Breast epithelium (tissue), 4 donors: ENCODE measurements at places on chromosomes 16 and 17. TPM values are rescaled to one million over a fixed set of nuclear protein-coding genes. Genes with fewer than 3 reads are reported as not detected.

GRCh38 chr17:44105483-44105882 lies 18.0 kb downstream of the HDAC5 start:
- DNase-seq, result no peak

- DNase-seq, result no peak
These were observed 30.3 kb downstream of the B4GALNT2 start for GRCh38 chr17:49162866-49163265.

ENPP7 gene
- not detected for total RNA-seq

DNA sequence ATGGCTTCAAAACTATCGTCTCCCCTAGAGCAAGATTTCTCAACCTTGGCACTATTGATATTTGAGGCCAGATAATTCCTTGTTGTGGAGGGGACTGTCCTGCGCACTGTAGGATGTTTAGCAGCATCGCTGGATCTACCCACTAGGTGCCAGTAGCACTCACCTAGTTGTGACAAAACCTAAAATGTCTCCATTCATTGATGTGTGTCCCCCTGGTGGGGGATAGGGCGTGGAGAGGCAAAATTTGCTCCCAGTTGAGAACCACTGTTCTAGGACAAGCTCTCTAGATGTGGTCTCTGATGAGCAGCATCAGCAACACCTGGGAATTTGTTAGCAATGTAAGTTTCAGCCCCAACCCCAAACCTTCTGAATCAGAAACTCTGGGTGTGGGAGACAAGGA lies 259.0 kb downstream of the XYLT1 start:
- DNase-seq, result no peak

HOXB2 gene
- total RNA-seq, result 19.6 TPM

- DNase-seq, result no peak
These were observed 96.7 kb upstream of the FAM20A start for GRCh38 chr17:68697850-68698361.

DNA sequence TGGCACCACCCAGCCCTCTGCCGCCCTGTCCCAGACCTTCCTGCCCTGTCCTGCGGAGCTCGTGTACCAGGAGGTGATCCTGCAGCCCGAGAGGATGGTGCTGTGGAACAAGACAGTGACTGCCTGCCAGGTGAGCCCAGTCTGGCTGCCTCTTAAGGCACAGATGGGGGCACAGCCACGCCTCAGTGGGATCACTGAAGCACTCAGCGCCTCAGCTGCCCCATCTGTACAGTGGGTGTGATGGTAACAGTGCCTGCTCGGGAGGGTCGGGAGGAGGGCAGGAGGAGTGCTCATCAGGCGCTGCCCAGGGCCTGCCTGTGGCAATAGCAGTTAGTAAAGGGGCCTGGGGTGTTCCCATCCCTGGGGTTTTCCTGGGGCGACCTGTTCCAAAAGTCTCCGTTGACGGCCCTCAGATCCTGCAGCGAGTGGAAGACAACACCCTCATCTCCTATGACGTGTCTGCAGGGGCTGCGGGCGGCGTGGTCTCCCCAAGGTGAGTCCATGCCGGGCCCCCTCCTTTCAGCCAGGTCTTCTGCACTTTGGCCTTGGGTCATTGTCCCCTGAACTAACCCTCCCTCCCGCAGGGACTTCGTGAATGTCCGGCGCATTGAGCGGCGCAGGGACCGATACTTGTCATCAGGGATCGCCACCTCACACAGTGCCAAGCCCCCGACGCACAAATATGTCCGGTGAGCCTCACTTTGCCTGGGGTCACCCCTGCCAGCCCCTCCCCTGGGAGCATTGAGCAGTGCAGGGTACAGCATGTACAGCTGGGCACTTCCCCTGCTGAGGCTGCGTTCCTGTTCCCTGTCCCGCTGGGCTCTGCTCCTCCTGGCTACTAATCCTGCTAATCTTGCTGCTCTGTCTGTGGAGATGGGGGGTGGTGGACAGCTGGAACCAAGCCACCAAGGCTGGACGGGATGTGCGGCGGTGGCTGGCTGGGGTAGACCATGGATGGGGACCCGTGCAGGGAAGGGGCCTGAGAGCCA lies 4.5 kb upstream of the TCAP start:
- DNase-seq, result no peak

DNA sequence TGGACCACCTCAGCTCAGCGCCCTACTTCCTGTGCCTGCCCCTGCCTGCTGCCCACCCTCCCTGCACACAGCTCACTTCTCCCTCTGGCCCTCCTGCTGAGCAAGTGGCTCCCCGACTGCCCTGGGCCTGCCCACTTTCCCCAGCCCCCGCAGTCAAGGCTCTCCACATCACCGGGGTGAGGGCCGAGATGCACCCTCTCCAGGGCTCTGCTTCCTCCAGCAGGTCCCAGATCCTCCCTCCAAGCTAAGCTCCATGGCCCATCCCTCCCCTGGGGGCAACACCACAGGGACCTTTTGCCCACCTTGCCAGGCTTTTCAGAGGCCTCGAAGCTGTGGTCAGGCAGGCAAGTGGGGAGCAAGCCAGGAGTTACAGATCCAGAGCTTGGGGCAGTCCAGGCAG lies 820.2 kb downstream of the KCNJ18 start:
- DNase-seq, result no peak

ZNF319 gene
- total RNA-seq, result 6.4 TPM
